ENCODE measurements at places on chromosomes 13 and 19.

GRCh38 chr13:30074431-30074830, 224.0 kb upstream of the UBL3 start:
- no peak for DNase-seq

DNA sequence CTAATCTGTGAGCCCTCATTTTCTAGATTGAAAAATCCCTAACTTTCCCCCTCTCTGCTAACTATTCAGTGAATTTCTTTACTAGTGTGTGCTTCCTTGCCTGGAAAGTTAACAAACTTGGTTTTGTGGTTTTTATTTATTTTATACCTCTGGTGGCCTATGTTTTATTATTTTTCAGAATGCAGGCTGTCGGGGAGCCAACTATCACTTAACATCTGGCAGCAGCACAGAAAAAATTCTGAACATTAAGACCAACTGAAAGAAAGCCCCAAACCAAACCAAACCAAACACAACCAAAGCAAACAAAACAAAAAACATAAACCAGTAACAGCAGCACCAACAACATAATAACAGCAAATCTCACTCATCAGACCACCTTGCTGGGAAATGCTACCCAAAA, 109.0 kb upstream of the KL start:
- no peak for DNase-seq

DNA sequence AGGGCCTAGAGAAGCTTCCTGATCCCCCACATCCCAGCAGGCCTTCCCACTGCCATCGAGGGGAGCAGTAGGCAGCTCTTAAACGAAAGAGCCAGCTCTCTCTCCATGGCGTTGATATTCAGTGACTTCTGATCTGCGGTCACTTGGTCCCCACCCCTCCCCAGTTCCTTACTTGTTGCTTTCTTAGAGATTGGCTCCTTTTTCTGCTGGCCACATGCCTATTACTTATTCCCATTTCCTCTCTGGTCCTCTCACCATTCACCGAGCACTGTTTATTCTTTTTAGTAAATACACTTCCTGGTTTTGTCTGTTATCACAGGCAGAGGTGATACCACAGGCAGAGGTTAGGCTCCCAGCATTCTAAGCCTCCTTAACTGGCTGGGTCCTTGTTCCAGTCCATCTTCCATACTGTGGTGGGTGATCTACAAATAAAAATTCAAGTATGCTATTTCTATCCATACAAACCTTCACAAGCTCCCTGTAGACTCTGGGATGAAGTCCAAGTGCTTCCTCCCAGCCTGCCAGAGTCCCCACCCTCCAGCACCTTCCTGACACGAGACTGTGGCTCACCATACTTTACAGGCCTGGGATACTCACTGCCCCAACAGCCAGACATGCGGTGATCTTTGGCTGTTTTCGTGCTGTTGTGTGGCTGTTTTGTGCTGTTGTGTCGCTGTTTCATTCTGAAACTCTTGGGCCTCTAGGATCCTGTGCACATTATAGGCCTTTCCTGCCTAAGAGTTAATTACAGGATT, 315.9 kb downstream of the ATP8A2 start:
- DNase-seq: no peak

- DNase-seq: peak; percentile 70
Measured at GRCh38 chr19:6501740-6502648, at the start of gene TUBB4A. TSS of gene TUBB4A (minus strand) at chr19:6502309. CDS start at chr19:6502212, 97 bp downstream.

- no peak for DNase-seq
Measured at GRCh38 chr19:56269348-56269747, 3.2 kb upstream of the EDDM13 start.
